Vagina (tissue), 2 donors: ENCODE measurements at places on chromosomes 13 and 19.

DNA sequence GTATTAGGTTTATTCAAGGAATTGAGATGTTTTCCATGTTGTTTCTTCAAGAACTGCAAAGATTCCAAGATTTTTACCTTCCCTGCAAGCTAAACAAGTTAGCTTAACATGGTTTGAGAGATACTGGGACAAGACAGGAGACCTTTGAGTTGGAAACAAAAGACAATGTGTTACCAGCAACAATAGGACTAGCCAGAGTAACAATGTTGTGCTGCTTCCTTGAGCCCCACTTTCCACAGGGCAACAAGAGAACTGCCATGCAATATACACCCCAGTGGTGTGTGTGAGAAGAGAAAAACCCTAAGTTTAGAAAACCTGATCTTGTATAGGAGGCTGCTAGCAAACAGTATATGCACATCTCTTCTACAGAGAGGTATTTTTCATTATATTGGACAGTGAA is 264.6 kb downstream of the PCDH20 start:
- no peak for DNase-seq

GRCh38 chr13:102617697-102618350 is 21.0 kb downstream of the TPP2 start:
- no peak for DNase-seq

GRCh38 chr13:46996316-46997030 is 99.6 kb upstream of the HTR2A start:
- DNase-seq, result no peak

GRCh38 chr19:1942078-1942933 is 1.3 kb downstream of the CSNK1G2 start:
- DNase-seq, result no peak

- DNase-seq, result no peak
Measured at GRCh38 chr19:12872941-12873890, 8.0 kb downstream of the DNASE2 start.

DNA sequence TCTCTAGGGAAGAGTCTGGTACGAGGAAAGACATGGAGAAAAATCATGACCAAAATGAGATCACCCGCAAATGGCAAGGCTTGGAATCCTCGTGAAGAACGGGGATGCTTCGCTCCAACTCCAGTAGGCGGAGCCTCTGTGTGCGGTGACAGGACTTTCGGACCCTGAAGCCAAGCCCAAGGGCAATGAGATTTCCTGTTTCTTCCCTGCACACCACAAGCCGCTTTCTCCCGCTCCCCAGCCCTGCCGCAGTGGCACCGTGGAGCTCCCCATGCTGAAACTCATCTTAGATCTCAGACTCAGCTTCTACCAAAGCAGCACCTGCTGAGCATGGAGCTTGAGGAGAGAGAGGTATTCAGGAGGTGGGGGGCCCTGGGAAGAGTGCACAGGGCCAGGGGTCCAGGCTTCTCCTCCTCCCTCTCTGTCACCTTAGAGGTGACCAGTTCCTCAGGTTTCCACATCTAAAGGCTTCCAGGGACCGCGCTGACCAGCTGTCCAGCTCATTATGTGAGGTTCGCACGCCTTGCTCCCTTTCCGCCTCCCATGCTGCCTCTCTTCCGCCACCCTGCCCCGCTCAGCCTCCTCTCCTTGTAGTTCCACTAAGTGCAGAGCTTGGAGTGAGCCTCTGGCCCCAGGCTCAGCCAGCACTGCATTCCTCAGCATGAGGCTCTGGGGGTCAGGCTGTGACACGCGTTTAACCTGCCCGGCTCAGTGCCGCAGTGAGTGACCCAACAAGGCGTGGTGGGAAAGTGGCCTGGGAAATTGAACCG is 153.8 kb upstream of the SOX1 start:
- peak; percentile 92 for DNase-seq

- no peak for DNase-seq
Measured at GRCh38 chr19:29923653-29924052, 18.4 kb upstream of the URI1 start.

DNA sequence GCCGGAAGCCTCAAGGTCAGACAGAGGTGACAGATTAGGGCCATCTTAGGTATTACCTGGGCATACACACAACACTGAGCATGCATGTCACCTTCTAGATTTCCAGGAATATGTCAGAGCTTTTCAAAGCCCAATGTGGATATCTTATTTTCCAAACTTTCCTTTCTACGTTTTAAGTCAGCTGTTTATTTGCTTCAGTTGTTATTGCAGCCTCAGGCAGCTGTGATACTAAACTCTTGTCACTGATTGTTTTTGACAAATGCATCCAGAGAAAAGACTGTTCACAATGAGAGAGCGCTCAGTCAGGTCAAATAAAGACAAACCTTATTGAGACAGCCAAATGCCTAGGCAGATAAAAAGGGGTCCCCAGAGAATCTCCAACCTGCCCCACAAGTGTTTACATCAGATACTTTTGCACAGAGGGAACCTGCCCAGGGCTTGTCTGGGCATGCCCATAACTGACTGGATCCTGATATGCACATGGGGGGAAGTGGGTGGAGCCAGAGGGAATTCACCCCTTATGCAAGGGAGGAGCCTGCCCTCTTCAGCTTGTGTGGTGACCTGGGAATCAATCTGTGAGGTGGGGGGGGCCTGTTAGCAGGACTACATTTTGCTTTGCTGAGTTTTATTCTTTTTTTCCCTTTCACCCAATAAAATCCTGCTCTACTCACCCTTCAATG is 28.5 kb downstream of the MED4 start:
- DNase-seq, result no peak

DNA sequence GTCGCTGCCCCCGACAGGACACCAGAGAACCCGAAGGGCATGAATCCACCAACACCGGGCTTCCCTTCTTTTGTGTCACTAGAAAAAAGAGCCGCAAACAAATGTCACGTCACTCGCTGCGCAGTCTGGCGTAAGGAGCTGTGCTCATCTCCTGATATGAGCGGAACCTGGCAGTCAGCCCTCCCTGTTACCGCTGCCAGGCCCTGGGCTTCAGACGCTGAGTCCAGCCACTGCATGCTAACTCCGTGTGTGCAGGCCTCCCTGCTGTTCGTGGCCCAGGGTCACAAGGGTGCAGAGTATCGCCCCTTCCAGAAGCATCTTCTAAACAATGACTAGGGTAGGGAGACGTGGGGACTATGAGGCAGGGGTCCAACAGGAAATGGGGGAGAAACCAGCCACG is 71.3 kb downstream of the SLC7A1 start:
- DNase-seq, result no peak

DNA sequence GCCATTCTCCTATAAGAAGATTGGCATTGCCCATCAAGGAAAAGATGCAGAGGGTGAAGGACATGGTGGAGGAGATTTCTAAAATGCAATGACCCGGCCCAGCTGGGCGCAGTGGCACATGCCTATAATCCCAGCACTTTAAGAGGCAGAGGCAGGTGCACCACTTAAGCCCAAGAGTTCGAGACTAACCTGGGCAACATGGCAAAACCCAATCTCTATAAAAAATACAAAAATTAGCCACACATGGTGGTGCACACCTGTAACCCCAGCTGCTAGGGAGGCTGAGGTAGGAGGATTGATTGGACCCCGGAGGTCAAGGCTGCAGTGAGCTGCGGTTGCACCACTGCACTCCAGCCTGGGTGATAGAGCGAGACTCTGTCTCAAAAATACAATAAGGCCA is 331.8 kb downstream of the FOXO1 start:
- DNase-seq, result no peak

DNA sequence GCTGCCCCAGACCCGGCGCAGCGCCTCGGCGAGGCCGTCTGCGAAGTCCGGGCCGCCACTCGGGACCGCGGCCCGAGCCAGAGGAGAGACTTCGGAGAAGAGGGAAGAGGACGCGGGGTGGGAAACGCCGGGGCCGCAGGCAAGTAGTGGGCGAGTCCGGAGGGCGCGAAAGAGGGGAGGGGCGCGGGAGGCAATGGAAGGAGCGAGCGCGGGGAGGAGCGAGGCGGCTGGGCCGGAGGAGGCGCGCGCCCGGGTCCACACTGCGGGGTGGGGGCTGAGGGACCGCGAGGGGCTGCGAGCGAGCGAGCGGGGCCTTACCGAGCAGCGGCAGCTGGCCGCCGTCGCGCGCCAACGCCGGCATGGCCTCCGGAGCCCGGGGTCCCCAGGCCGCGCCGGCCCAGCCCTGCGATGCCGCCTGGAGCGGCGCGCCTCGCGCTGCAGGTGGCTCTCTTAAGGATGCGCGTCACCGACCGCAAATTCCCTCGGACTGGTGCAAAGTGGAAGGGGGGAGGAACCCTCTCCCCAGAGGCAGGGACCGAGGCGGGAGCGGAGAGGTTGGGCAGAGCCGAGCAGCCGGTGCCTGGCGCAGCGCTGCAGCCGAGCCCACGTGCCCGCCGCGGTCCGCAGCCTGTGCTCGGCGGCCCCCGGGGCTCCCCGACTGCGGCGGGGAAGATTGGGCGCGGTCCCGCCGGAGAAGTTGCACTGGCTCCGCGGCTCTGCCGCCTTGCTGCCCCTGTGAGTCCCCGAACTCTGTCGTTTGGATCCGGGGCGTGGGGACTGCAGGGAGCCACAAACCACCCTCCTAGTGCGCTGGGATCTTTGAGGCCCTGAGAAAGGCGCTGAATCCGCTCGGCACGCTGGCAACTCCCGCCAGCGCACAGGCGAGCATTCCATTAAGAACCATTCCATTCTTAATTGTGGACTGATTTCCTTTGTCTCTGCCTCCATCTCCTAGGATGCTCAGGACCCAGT is at the start of gene FLT3:
Gene FLT3, minus strand, starts transcription at position 427 of the 972 bp plus-strand sequence. Its CDS starts 66 bp downstream, at position 361.
- DNase-seq, result no peak

DNA sequence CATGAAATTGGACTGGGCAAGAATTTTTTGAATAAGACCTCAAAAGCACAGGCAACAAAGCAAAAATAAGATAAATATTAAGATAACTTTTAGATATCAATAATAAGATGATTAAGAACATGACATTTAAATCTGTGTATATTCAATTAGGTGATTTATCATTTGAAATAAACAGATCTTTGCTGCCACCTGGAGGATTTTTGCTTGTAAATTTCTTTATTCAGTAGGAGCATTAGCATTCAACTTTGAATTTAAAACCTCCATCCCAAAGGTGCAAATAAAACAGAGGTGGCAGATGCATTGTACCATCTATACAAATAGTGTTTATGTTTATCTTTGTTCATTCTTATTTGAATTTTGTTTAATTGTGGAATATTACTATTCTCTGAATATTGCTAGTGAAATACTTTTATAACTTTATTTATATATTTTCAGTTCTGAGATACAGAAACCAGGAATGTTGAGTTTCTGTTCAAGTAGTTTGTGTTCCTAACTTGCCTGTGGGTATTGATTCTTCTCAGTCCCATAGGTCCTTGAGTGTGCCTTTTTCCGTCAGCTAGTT is 20.9 kb downstream of the COG6 start:
- no peak for DNase-seq

DNA sequence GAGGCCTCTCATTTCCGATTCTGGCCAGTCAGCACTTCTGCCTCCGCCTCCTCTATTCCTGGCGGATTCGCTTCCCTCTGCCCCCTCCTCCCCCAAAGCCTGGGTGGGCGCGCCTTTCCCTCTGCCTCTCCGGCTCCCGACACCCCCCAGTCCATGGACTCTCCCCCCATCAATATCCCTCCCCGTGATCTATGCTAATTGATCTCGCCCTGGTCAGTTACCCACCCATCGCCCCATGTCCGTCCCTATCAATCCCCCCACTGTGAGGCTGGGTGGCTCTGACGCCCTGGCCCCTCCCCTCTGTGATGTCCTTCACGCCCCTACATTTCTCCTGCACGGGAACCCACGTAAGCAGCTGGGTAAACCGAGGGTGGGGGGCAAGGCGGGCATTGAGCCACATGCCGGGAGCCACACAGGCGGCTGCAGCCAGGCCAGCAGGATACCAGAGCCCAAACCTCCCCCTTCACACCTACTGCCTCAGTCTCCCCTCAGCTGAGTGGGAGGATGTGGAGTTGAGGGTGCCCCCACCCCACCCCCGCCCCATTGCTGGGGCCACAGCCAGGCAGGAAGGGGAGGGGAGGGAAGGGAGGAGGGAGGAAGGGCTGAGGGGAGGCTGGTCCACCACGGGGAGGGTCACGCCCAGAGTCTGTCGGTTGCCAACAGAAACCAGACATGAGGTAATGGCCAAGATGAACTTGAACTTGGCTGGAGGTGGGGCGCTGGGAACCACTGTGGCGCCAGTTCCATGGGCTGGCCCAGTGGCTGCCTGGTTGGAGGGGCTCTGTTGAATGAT is 21.0 kb downstream of the SMIM24 start:
- no peak for DNase-seq
